Immature natural killer cell (primary cell): ENCODE measurements at places on chromosomes 3 and 15.

- DNase-seq = no peak
Observed at GRCh38 chr15:38216763-38217162, 35.9 kb upstream of the SPRED1 start.

- no peak for DNase-seq
Observed at GRCh38 chr15:70219966-70220365, 122.2 kb upstream of the TLE3 start.

DNA sequence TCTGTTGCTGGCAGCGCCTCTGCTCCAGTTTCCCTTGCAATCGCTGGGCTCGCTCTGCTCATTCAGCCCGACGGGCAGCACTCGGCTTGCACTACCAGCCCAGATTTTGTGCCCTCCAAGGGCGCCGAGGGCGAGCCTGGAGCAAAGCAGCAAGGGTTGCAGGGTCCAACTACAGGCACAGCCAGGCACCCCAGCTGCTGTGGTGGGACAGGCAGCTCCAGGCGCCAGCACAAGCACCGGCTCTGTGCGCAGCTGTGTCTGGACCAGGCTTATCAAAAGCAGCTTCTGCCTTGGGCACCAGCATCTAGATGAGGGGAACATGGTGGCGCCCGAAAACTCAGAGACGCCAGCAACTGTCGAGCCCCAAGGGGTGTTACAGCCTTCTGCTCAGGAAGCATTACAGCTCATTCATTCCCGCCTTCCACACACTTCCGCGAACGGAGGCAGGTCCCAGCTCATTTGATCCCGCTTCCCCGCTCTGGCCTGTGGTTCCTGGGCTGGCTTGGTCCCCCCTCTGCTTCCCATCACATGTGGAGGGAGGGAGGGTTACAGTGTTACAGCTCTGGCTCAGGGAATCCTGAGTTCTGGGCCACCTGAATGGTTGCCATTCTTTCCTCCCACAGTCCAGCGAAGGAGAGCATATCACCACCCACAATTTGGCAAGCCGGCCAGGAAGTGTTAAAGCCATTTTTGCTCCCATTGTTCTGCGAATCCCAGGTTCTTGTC lies 409.9 kb upstream of the ALCAM start:
- DNase-seq = no peak

DNA sequence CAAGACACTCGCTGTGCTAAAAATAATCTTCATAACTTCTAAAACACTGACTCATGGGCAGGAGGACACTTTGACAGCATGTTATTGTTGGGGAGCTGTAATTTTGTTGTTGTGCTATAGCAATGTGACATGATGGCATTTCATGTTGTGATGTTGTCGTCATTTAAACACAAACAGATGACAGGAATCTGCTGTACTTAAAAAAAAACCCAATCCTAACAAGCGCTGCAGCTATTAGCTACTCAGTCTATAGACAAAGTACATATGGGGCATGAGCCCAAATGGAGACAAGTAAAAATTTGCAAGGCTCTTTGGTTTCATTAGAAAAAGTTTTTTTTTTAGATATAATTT lies 828 bp upstream of the ATOSA start:
- DNase-seq = no peak
